Esophagus muscularis mucosa (tissue), 4 donors: ENCODE measurements at places on chromosomes 4 and X. TPM values are rescaled to one million over a fixed set of nuclear protein-coding genes. Genes with fewer than 3 reads are reported as not detected.

DNA sequence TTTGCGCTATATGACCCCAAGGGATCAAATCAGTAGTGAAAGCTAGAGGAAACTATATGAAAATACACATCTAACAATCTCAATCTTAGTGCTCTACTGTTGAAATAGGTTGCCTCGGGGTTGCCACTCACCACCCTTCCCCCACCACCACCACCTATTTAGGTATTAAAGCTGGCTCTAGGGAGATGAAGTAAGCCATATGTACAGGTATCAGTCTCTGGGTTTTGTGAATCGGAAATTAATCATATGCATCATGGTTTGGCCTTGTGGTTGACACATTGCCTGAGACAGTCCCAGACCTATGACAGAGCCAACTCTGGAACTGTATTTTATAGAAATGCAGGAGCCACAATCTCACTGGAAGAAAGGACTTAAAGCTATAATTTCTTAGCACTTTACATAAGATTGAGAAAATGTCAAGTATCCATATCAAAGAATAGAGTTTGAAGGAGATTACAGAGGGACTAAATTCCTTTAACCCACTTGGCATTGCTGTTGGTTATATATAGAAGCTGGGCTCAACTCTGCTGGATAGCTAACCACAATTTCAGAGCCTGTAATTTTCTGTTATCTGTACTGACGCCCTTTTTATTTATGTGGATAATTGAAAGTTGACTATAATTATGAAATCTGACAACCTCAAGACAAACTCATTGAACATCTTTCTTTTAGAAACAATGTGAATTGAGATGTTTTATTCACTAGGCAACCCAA lies 26.7 kb upstream of the BMP2K start:
- no peaks in the 10 kb centered on the region for H3K27me3 ChIP-seq
- H3K4me1 ChIP-seq = peaks cover 18% of the 10 kb centered on the region
- no peak for DNase-seq
- H3K36me3 ChIP-seq = no peaks in the 10 kb centered on the region

Gene TIMP1
- total RNA-seq = 82.6 TPM

Gene CLNK
- not detected for total RNA-seq

Gene PDS5A
- total RNA-seq = 51.4 TPM
